ENCODE measurements at places on chromosomes 16 and 17.

GRCh38 chr16:24822542-24822941, 23.2 kb upstream of the SLC5A11 start:
- no peak for DNase-seq

DNA sequence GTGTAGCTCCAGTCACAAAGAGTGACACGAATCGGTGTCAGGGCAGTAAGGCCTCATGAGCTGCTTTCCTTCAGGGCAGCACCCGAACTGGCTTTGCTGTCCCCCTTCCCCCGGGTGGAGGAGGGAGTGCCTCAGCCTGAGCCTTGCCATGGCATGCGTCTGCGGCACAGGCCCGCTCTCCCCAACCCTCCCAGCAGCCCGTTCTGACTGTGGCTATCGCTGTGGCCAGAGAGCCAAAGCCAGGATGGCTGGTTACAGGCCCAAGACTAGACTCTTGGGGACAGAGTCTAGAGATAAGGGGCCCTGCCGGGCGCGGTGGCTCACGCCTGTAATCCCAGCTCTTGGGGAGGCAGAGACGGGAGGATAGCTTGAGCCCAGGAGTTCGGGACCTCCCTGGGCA, 25.9 kb downstream of the CLUH start:
- DNase-seq, result no peak

GRCh38 chr17:72004611-72005331, 116.0 kb upstream of the SOX9 start:
- DNase-seq, result no peak

DNA sequence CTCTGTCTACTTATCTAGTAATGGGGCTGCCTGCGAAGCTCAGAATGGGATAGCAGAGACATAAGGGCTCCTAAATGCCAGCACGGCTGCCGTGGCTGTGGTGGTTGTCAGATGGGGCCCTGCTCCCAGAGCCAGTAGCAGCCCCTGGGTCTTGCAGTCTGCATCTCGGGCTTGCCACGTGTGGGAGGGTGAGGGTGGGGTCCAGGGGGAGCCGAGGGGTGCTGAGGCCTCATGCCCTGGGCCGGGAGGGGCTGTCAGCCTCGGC, 88.8 kb upstream of the GSE1 start:
- DNase-seq, result no peak

- no peak for DNase-seq
Observed at GRCh38 chr17:73342050-73342522, 30.3 kb upstream of the CDC42EP4 start.

DNA sequence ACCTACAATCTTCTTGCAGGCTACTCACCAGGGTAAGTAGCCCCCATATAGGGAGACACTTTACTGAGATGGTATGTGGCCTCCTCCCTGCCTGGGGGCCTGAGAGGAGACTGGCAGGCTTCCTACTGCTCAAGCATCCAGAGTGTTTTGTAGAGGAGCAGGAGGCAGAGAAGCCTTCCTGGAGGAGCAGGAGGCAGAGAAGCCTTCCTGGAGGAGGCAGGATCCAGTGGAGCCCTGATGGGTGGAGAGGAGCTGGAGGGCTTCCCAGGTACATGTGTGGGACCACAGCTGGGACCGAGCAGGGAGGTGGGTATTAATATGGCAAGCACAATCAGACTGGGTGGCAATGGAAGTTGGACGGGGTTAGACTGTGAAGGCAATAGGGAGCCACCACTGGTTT, 2.1 kb upstream of the ADGRG5 start:
- DNase-seq, result no peak

DNA sequence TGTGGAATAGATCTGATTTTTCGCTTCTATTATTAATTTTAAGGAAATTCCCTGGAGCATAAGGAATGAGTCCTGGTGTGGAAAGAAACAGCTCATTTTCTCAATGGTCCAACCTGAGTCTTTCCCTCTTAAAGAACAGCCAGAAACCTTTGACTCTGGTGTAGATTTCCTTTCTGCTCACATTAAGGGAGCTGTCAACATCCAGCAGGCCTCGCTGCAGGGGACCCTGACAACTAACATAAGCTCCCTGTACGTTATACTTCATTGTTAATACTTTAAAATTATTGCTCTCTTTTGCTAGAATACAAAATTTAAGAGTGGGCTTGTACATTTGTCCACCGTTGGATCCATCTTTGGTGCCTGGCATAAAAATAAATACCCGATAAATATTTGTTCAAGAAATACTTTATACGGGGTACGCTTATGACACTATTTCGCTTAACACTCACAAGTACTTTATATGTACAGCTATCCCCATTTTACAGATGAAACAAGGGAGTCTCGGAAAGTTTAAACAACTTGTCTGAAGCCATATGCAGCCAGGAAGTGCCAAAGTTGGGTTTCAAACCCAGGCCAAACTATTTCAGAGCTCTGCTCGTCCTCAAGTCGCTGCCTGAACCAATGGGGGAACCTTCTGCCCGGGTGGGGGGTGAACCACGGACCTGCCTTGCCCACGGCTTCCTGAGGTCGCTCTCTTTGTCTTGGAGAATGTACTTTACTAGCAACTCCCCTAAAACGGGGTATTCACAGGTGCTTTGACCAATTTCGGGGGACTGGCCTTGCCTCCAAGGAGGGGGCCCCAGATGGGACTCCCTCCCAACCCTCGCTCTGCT, 611 bp downstream of the SMARCE1 start:
- DNase-seq, result peak; percentile 41

- DNase-seq, result no peak
Observed at GRCh38 chr16:78196502-78196901, 97.0 kb downstream of the WWOX start.

DNA sequence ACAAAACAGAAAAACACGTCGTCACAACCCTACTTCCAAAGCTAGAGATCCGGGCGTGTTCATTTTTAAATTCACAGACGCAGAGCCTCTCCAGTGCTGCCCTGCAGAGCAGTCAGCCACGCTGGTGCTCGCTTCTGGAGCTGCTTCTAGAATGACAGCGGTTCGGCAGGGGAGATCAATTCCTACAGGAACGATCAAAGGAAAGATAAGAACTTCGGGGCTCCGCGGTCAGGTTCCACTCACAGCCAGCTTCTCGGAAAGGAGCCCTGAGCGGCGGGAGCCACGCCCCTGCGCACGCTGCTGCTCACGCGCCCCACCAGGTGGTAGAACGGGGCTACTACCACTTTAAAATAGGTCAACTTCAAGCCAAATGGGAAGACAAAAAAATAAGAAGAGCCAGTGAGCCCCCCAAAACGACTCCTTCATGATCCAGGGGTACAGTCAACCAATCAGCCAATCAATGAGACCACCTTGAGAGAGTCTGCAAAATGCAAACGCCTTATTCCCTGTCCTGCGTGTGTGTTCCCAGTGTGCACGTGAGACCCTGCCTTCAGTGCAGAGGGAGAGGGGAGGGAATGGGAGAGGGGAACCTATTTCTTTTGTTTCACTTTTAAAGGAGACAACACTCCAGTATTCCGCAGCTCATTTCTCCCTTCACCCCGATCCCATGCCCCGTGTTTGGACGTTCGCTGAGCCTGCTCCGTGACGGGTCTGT, 209.7 kb downstream of the RBFOX3 start:
- peak; percentile 62 for DNase-seq

DNA sequence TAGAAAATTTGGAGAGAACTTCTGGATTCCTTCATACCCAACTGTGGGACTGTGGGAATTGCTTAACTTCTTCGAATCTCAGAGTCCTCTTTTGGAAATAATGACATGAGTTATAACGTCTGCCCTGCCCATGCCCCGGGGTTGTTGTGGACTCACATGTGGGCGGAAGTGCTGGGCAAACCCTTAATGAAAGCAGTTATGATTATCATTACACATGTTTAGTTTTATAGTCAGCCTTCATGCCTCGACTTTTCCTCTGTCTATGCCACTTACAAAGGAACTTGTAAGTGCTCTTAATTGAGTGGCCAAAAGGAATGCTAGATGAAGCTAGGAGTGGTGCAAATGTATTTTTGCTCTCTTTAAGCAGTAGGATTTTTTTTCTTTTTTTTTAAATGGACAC, 3.9 kb downstream of the KRT27 start:
- DNase-seq, result no peak

GRCh38 chr17:82893779-82894178, 54.0 kb upstream of the ZNF750 start:
- no peak for DNase-seq

DNA sequence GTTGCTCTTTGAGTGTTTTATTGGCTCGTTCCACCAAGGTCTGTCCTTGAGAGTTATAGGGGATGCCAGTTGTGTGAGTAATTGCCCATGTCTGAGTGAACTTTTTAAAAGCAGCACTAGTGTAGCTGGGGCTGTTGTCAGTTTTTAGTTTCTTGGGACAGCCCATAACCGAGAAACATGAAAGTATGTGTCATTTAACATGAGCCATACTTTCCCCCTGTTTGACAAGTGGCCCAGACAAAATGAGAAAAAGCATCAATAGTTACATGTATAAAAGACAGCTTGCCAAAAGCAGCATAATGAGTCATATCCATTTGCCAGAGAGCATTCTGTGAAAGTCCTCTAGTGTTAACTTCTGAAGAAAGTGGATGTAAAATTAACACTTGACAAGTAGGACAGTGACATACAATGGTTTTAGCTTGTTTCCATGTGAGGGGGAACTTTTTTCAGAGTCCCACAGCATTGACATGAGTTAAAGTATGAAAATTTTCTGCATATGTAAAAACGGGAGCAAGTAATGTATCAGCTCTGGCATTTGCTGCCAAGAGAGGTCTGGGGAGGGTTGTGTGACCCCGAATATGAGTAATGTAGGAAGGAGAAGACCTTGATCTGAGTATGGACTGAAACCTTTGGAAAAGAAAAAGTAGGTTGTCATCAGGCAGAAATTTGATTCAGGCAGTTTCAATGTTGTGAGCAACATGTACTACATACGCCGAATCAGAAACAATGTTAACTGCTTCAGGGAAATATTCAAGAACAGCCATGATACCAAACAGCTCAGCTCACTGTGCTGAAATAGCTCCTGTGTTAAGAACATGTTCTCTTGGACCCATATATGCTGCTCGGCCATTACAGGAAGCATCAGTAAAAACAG, 56.8 kb upstream of the ARL4D start:
- no peak for DNase-seq

DNA sequence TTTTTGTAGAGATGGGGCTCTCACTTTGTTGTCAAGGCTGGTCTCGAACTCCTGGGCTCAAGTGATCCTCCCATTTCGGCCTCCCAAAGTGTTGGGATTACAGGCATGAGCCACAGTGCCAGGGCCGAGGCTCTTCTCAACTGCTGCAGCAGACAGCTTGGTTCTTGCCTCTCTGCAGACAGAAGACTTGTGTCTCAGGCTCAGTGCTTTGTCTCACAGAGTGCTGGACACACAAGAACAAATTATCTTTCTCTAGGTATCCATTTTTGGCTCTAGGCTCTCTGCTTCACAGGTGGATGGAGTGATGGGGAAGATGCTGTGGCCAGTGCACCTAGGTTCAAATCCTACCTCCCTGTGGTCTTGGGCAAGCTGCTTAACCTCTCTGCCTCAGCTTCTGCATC, 80.8 kb upstream of the RNU2-1 start:
- no peak for DNase-seq

DNA sequence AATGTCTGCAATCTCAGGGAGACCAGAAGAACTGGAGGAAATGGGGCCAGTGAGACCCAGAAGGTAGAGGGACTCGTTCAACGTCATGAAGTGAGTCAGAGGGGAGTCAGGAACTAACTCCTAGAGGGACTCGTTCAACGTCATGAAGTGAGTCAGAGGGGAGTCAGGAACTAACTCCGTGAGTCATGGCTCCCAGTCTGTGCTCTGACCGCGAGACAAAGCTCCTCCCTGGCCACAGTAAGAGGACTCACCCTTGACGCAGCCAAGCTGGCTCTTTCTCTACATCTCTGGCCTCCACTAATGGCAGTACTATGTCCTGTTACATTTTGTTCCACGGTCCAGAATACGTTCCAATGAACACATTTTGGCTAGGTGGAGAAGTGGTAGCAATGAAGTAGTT, 902.5 kb downstream of the KCNJ2 start:
- DNase-seq, result no peak

DNA sequence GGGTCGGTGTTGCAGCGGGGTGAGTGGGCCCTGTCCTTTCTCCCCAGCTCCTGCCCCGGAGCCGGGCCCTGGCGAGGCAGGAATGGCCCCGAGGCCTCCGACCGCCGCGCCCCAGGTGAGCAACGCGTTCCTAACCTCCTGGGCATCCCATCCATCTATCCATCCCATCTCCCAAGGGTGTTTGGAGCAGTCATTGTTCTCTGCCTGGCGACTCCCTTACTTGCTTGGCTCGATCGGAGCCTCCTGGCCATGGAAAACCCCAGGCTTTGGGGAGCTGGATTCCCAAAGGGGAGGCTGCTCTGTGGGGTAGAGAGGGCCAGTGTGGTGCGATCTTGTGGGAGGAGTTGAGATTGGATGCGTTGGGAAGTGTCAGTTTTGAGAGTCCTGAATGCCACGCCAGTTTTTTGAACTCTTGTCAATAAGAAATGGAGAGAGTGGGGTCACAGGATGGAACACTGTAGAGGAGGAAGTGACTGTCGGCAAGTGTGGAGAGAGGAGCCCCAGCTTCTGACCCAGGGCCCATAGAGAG, 684 bp downstream of the ZFP90 start:
- DNase-seq, result no peak

DNA sequence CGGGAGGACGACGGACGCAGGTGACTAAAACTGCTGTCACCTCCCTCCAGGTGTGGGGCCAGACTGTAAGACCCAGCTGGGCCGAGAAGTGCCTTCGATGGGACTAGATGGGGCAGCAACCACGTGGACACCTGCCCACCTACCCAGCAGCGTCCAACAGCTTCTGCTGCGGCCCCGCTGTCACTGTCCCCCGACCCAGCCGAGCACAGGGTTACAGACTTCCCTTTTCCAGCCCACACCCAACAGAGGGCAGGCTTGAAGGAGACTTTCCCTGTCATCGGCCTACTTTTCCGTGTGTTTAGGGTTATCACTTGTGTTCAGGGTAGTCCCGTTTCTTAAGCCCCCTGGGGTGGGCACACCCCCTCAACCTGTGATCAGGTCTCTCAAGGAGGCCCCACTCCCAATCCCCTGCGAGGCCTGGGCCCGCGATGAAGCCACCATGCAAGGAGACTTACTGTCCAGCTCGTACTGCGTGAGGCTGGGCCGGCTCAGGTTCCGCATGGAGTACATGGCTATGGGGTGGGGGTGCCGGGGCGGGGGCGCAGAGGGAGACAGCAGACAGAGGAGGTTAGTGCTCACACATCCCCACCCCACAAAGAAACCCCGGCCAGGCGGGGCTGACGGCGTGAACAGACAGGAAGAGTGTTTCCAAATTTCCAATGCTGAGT, 68.8 kb upstream of the CDC42EP4 start:
- DNase-seq, result no peak

DNA sequence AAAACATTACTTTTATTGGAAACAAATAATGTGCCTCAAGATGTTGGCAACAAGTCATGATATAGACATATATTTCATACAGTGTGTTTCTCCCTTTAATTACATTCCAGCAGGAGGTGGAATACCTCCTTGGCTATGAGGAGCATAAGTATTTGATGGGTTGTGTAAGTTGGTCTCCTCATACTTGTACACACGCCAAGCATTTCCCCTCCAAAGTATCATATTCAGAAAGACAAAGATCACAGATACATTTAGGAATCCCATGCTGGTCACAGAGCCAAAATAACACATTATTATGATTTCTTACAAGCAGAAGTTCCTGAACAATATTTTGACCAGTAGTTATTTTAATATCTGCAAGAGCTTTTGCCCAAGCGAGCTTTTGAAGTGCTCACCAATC, 57.8 kb downstream of the WSB1 start:
- no peak for DNase-seq

DNA sequence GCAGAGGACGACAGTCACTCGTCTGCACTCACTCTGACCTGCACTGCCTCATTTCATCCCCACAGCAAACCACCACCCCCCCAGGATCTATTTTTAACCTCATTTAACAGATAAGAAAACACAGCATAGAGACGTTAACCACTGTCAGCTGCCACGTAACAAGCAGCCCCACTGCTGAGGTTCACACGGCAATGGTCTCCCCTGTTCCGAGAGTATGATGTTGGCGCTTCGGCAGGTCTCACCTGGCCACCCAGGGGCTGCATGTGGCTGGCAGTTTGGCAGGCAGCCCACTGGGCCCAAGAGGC, 16.1 kb downstream of the ZNF469 start:
- DNase-seq, result no peak
